ENCODE measurements at places on chromosomes 16 and 17.

GRCh38 chr17:29570521-29570920 lies 2.0 kb downstream of the TP53I13 start:
- no peak for DNase-seq

DNA sequence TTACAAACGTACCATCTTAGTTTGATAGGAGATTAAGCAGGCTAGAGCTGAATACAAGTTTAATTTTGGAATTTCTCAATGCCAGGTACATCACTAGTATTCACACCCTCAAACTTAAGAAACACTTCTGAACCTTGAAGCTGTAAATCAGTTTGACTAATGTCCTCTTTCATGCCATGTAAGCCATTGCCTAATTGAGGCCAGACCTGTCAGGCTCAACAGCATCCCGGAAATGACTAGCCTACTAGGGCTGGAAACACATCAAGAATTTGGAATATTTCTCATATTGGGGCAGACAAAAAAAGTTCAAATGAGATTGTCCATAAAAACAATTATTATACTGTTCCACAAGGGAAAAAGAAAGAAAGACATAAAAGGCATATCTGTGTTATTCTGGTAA lies 1.7 kb downstream of the USP32 start:
- DNase-seq: peak; percentile 71

DNA sequence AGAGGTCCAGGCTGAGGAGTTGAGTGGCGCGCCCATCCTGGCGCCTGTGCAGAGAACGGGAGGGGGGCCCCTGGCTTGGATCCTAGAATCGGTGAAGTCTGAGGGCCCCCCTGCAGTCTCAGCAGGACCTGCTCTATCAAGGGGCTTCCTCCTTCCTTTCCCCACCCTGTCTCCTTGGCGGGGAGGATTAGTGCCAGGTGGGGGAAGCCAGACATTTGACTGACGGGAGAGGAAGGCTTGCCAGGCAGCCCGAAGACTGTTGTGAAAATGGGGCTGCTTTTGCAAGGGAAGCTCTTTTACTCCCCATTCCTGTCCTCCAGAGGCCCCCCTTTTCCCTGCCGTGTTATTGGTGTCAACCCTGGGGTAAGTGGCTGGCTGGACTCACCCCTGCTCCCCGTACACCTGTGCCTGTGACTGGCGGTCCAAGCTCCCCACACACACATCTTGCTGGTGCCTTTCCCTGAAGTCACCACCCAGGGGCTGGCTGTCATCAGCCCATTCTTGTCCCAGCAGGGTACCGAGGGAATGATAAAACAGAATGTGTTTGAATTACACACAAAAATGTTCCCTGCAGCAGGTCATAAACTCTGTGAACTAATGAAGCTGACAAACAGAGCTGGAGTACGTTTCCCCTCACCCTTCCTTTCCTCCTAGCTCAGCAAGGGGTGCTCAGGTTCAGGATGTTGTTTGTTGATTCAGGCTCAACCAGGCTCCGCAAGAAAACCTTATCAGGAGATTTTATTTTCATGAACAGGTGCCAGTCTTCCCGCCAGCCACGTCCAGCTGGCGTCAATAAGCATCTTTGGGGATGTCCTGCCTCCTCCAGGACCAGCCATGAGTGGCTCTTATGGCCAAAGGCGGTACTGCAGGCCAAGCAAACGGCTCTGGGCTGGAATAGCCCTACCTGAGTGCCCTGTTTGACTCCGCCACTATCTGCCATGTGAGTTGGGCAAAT lies 4.4 kb upstream of the ARMC7 start:
- DNase-seq: peak; percentile 64

DNA sequence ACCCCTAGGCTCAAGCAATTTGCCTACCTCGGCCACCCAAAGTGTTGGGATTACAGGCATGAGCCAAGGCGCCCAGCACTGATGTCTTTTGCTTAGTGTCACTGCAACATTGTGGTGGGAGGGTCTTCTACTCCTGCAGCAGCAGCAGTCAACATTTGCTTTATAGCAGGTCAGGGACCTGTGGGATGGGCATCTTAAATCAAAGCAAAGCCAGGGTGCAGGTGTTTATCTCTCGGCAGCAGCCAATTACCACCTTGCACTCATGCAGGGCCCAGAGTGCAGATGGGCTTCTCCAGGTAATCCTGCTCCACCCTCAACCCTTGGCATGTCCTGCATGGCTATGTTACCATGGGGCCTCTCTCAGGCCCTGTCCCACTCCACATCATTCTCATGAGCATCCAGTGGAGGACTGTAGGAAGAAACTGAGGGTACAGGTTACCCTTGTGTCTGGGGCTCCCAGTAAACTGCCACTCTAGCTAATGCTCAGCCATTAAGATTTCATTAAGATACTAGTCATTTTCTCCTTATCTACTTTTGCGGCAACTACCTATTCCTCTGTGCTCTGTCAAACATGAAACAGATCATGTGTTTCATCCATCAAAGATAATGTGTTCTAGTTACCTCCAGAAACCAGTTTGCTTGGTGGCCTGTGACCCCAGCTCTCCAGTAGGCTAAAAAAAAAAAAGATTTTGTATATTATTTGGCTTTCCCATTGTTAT lies 16.8 kb downstream of the ADGRG5 start:
- DNase-seq: no peak

- DNase-seq: no peak
Measured at GRCh38 chr17:80248894-80249710, 11.6 kb upstream of the RNF213 start.

DNA sequence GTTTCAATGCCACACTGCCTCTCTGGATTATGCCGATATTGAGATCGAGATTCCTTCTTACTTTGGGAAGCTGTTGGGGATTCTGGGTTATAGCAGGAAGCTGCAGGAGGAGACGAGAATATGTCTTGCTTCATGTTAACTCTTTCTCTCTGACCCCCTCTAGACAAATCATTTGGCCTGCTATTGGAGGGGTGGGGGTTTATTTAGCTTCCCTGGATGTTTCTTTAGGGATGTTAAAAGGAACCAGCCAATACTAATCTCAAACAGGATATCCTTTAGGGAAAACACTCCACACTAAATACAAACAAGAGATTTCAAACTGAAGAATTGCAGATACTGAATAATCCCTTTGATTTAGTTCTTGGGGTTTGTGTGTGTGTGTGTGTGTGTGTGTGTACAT lies 102.6 kb downstream of the TMEM100 start:
- DNase-seq: no peak

GRCh38 chr17:46732160-46732559 lies 86.3 kb downstream of the WNT3 start:
- no peak for DNase-seq

DNA sequence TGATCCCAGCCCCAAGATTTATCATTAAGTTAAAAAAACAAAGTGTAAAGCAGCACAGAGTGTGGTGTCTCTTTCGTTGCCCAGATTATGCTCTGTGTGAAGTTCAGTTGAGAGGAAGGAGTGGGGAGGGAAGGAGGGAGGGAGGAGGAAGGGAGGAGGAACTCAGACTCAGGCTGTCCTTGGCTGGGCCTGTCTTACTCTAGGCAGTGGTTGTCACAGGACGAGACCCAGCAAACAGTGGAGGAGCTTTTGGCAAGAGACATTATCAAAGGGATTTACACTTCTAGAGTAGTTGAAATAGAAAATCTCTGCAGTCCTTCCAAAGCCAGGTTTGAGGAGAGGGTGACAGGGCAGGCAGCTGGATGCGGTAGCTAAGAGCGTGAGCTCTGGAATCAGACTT lies 27.8 kb downstream of the KNOP1 start:
- DNase-seq: no peak

GRCh38 chr17:49353607-49354006 lies 8.4 kb downstream of the ZNF652 start:
- DNase-seq: no peak

Data from foreskin fibroblast (primary cell).